ENCODE measurements at places on chromosomes 12 and 14.

DNA sequence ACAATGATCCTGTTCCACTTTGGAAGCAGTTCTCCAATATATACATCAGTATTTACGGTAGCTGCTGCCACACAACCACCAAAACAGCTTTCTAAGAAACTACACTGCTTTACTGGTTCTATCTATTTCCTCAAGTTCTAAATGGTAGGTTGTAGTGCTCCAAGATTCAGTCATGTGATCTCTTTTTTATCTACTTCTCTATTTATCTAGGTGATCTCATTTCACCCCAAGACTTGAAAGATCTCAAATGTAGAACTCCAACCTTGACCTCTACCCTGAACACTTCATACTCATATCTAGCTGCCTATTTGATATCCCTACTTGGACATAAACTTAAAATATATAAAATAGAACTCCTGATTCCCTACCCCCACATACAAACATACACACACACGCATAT lies 133.9 kb upstream of the RAP1B start:
- DNase-seq, result no peak

DNA sequence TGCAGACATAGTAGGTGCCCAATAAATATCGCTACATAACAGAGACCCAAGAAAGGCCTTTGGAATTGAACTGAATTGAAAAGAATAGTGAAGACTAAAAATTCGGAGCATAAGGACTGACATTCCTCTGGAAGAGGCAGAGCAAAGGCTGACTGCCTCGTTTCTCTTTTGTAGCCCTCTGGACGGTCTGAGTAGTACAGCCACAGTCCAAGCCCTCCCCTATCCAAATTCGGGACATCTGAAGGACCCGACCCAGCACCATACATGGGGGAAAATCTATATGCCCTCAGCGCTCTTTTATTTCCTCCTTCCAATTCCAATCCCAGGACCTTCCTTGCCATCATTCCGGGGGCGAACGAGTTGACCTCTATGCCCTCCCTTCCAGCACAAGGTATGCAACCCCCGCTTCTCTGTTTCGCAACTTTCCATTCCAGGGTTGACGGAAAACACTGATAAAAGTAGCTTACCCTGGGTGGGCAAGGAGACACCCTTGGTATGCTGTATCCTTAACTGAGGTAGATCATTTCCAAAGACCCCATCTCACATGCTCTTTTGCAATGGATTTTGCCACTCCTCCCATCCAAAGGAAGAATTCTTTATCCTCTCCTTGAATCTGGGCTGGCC lies 127.4 kb upstream of the MAP1LC3B2 start:
- no peak for DNase-seq

DNA sequence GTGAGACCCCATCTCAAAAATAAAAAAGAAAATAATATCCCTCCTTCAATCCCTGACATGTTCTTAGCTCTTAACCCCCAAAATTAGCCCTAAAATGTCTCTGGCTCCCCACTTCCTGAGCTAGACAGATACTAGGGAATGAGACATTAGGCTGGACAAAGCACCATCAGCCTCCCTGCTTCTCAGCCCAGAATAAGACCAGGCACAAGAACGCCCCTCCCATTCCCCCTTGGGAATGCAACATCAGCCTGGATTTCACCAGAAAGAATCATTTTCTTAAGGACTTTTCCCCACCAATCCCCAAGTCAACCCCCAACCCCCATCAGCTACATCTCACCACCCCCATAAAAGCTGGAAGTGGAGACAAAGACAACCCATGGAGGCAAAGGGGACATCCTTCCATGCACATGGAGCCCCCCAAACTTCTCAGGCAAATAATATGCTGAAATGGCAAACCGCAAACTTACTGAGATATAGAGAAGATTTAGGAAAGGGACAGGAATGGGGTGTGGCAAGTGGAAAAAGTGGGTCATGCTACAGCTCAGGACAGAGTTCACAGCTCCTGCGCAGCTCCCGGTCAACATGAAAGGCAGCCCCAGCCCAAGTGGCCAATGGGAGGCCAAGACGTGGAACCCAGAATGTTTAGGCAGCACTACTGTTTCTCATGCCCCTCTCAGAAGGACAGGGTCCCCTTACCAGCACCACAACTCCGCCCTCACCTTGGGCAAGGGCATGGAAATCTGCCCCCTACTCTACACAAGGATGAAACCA lies 2.7 kb downstream of the CHD4 start:
- no peak for DNase-seq

DNA sequence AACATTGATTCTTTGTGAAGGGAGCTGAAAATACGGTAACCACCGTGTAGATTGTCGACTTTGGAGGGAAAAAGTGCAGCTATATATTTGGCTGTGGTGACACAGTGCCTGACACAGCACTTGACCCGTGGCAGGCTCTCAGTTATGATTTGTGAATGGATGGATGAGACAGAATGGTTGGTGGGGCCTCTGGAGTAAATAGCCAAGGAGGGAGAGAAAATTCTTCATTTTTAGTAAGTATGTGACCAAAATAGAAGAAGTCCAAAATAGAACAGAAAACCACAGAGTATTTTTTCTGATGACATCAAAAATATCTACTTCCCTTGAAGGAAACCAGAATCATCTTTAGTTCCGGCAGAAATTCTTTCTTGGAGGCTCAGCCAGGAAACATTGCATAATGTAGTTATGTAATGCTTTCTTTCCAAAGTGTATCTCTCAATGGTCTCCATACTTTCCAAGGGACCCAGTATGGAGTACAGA lies 82.0 kb upstream of the WSCD2 start:
- DNase-seq, result no peak

DNA sequence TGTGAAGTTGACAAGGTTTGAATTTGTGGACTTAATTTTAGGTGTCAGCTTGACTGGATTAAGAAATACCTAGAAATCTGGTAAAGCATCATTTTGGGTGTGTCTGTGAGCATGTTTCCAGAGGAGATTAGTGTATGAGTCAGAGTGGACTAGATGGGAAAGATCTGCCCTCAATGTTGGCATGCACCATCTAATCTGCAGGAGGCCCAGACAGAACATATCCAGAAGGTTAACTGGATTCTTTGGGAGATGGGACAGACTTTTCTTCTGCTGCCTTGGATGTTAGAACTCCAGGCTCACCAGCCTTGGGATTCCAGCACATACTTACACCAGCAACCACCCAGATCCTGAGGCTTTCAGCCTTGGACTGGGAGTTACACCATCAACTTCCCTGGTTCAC lies 14.1 kb downstream of the SGPP1 start:
- peak; percentile 48 for DNase-seq

DNA sequence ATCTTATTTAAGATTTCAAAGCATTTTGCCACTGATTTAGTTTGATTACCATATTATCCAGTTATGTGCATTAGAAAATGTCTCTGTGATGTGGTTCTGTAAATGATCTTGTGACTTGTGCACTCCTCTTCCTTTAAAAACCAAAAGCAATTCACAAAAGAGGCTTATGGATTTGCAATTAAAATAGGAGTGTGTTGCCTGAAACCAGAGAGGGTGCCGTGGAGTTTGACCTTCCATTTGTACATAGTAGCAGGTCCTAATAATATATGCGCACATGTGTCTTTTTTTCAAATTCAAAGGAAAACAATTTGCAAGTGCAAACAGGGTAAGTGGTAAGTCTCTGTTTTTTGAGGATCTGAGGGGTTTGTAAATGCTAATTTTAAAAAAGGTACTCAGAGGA lies 470.9 kb downstream of the VRK1 start:
- no peak for DNase-seq

DNA sequence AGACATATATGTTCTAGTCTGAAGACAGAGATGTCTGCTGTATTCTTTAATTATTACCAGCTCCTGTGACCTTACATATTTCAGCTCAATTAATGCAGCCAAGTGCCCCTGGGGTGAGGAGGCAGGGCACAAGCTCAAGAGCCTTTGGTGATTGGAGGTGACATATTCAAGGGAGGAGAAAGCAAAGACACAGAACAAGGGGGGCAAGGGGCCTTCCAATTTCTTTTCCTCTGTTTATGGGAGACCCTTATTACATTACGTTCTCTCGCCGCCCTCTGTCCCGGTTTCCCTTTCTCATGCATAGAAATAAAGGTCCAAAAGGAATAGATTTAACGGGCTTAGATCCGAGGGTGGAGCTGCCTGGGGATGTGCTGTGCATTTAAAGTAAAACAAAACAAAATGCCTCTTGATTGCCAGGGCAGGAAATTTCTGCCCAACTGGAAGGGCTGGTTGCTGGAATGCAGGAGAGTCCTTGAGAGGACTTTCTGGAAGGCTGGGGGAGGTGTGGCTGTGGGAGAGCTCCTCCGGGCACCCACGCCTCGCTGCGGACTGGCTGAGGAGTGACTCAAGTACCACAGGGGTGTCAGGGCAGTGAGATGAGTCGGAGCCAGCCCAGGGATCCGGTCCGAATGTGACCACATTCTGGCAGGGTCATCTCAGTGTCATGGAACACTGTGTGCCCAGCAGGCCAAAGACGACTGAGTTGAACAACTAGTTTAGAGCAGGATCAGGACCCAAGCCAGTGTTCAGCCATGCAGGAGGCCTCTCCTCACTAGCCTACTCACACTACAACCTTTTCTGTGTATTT lies 32.1 kb upstream of the GSG1 start:
- DNase-seq, result peak; percentile 73

DNA sequence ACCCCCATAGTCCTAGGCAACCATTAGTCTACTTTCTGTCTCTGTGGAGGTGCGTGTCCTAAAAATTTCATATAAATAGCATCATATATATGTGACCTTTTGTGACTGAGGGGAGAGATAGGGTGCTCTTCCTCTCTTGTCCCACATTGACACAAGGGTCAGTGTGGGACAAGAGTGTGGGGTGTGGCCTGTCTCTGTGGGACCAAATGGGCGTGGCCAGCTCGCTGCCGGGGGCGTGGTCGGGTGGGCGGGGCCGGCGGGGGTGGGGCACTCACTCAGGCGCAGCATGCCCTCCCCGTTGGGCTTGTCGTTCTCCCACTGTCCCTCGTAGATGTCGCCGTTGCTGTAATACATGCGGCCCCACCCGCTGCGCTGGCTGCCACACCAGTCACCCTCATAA lies 15.5 kb downstream of the MORN3 start:
- no peak for DNase-seq

GRCh38 chr14:78248501-78249090 lies 78.4 kb downstream of the NRXN3 start:
- DNase-seq, result no peak

DNA sequence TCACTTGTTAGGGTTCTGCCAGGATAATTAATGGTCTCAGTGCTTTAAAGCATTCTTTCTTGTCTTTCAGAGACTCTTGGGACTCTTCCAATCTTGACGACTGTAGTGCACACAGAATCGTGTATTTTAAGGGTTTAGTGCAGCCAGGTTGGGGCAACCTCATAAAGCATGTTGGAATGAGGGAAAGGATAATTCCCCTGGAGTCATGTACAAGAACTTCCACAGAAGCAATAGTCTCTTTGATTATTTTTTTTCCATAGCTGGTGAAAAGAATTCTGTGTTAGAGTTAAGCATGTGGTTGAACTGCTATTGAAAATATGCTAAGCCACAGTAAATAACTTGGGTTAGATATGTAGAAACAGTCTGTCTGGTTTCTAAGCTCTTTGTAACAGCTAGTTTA lies 246.8 kb upstream of the DAAM1 start:
- DNase-seq, result no peak

- DNase-seq, result no peak
Observed at GRCh38 chr14:94646481-94646880, 34.3 kb downstream of the SERPINA3 start.

DNA sequence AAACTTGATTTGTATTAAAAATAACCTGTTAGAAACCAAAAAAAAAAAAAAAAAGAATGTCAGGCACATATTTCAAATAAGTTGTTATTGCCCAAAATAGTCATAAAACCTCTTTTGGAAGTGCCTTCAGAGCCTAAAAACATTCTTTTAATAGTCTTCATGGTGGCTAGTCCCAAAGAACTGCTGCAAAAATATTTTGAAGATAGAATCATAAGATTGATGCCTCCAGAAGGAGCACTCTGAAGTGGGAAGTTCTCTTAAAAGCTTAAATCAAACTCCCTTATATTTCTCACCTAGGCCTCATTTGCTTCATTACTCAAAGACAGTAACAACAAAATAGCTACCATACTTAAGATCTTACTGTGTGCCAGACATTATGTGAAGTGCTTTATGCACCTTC lies 27.2 kb upstream of the NT5DC3 start:
- no peak for DNase-seq

DNA sequence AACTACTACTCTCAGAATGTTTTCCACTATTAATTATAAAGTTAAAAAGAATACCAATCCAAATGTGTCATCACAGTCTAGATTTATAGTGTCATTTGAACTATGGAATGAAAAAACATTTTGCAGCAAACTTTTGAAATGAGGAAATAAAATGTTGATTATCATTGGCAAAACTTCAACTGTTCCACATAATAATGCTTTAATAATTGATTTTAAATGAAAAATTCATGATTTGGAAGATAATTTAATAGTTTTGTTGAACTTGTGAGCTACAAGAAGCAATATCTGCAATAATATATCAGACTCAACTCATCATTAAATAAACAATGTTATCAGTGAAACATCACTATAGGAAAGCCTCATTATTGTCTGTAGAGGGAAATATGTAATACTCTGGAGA lies 48.2 kb upstream of the DCN start:
- DNase-seq, result no peak

DNA sequence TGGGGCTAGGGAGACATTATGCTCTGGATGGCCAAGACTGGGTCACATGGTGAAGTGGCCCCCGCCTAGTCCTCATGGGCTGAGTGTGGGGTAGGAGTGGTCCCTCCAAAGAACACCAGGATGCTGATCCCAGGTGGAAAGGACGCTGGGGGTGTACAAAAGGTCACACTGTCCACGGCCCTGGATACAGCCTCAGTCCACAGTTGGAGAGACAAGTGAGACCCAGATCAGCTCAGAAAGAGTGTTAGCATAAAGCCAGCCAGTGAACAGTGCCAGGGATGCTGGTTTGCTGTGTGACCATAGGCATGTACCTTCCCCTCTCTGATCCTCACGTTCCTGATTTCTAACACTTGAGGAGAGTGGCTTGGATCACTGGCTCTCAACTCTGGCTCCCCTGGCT lies 13.4 kb upstream of the OAS2 start:
- DNase-seq, result no peak

- DNase-seq, result no peak
Observed at GRCh38 chr14:102629808-102630350, 37.4 kb downstream of the RCOR1 start.

- DNase-seq, result no peak
Observed at GRCh38 chr12:54059668-54060067, 6.0 kb downstream of the HOXC4 start.

Data from AG09309 (cell line).